Stimulated activated CD4-positive, alpha-beta T cell treated with anti-CD3 and anti-CD28 coated beads, TNF-alpha, amount 100 ng/mL, for 4 hours (primary cell): ENCODE measurements at places on chromosomes 1 and 21.

DNA sequence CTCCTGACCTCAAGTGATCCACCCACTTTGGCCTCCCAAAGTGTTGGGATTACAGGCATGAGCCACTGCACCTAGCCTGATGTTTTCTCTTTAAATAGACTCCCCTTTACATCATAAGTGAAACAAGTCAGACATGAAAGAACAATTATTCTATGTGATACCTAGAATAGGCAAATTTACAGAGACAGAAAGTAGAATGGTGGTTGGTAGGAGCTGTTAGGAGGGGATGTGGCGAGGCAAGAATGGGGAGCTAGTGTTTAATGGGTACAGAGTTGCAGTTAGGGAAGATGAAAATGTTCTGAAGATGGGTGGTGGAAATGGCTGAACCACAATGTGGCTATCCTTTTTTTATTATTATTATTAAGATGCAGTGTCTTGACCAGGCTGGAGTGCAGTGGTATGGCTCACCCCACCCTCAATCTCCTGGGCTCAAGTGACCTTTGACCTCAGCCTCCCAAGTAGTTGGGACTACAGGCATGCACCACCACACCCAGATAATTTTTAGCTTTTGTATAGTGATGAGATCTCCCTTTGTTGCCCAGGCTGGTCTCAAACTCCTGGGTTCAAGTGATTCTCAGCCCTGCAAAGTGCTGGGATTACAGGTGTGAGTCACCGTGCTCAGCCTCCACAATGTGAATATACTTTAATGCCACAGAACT, 28.4 kb downstream of the ELF3 start:
- no peak for DNase-seq

DNA sequence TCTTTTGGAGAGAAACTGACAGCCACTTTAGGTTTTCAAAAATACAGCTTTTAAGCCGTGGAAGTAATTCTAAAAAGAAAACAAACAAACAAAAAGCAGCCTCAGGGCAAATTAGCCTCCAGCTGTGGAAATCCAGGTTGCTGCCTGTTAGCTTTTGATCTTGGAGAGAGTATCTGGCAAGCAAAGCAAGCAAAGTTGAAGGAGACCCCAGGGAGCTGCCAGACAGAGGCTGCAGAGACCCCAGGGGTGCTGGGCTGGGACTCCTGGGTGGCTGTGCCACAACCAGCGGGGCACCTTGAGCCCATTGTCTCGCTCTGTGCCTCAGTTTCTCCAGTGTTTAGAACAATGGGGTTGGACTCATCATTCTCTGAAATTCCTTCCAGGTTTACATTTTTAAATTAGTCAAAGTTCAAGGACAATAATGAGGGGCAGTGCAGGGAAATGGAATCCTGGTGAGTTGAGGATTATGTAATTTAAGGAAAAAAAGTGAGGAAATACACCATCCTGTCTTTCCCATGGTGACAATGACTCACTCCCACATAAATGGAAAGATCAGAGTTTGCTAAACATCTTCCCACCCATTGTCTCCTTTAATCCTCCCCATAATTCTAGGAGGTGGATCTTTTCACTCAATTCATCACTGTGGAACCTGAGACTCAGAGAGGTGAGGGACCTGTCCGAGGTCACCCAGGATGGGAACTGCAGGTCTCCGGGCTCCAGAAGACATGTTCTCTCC, 480.5 kb downstream of the MATN1 start:
- no peak for DNase-seq

GRCh38 chr1:245180496-245181157, 25.8 kb downstream of the KIF26B start:
- DNase-seq, result no peak

DNA sequence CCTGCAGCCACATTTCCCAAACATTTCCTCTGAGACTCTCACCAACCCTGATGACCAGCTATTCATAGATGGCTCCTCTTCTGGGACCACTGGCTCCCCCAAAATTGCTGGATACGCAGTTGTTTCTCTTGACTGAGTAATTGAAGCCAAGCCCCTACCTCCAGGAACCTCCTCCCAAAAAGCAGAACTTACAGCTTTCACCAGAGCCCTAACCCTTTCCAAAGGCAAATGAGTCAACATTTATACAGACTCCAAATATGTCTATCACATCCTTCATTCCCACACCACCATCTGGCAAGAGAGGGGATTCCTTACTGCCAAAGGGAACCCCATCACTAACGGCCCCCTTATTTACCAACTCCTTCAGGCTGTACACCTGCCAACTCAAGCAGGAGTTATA, 20.3 kb upstream of the CA6 start:
- DNase-seq, result no peak

DNA sequence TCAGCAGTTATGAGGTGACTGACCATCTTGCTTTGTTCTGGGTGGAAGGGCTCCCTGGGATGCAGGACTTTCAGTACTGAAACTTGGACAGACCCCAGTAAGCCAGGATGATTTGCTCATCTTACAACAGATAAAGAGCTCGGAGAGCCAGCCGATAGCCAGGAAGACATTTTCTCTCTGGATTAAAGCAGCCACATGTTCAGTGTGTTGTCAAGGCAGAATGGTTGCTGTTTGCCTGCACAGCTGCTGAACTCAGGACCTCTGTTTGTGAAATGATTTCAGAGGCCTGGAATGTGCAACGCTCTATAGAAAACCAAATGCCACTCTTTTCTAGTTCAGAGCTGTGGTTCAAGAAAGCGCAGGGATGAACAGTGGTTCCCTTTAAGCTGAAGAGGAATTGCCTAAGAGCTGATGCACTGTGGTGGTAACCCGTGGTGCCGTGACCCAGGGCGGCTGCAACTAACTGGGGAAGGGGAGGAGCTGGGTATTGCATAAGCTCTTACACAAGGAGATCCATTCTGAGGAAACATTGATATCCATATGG, 40.7 kb downstream of the CASQ2 start:
- DNase-seq, result no peak

- no peak for DNase-seq
Measured at GRCh38 chr1:2391931-2392509, 379 bp downstream of the RER1 start.

DNA sequence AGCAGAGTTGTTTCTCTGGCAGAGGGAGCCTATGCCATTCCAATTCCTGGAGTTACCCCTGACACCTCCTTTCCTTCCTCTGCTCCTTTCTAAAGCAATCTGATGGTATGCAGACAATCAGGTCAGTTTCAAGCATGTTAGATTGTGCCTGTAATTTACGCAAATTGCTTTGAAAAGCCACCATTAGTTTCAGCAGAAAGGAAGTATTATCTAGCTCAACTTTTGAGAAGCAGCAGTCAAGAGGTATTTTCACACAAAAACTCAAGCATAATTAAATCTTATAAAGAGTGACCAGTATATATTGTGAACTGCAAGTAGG, 2.2 kb downstream of the ERRFI1 start:
- DNase-seq, result no peak

DNA sequence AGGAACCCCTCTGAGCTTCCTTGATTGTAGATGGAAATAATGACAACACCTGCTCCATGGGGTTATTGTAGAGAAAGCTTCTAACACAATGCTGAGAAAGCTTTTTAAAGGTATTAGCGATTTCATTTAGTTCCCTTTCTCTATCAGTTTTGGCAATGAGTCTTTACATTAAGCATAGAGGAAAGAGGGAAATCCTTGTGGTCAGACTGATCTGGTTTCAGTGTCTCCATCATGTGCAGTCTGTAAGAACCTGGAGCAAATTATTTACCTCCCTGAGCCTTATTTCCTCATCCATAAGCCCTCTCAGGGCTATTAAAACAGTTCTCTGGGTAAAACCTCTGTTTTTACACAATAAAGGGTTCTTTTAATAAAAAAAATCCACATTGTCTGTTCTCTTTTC, 87.5 kb downstream of the FGGY start:
- no peak for DNase-seq

- DNase-seq, result no peak
Measured at GRCh38 chr1:227767401-227768124, 32.3 kb downstream of the SNAP47 start.

DNA sequence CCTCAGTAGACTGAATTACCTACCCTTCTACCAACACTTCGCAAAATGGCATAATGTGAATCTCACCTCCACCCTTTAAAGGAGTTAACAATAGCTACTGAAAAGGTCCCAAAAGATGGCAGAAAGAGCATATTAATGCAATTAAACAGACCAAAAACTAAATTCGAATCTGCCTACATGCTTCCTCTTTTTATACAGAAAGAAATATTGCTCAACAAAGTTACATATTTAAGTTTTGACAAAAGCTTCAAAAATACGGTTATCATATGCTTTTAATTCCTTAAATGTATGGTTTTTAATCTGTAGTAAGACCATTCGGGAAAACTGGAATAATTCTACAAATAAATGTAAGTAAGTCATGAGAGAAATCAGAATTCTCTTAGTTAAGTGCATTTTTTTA, 2.2 kb downstream of the APP start:
- DNase-seq, result no peak

- DNase-seq, result no peak
Measured at GRCh38 chr1:166971252-166971651, 4.1 kb downstream of the ILDR2 start.

- no peak for DNase-seq
Measured at GRCh38 chr1:97348599-97349265, 572.1 kb downstream of the DPYD start.

DNA sequence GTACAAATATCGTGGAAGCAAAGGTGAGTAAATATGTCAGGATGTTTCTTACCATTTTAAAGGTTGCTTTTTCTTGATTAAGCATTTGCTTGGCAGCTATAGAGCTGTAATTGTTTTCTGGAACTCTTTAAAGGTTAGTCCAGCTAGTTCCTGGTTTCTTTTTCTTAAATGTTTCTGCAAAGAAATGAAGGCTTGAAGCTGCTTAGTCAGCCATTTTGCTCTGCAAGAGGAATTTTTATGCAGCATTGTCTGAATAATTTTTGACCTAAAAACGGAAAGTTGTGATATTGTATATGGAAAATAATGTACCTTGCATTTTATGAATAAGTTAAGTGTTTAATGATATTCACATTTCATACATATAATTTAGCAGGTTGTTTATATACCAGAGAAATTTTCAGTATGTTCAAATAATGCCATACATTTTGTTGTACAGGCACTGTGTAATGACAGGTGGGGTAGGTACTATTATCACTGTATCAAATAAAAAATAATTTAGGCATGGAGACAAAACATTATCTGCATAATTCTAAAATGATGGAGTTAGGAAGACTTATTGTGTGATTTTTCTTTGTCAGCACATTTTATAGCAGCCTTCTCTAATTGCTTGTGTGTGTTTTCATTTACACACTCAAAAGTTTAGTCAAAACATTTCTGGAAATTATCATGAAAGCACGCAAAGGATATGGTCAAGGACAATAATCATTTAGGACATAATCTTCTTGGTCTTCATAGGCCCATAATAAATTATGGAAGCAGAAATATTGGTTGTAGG, 624.4 kb downstream of the NCAM2 start:
- no peak for DNase-seq

- no peak for DNase-seq
Measured at GRCh38 chr1:6380037-6380436, 13.5 kb downstream of the ACOT7 start.

DNA sequence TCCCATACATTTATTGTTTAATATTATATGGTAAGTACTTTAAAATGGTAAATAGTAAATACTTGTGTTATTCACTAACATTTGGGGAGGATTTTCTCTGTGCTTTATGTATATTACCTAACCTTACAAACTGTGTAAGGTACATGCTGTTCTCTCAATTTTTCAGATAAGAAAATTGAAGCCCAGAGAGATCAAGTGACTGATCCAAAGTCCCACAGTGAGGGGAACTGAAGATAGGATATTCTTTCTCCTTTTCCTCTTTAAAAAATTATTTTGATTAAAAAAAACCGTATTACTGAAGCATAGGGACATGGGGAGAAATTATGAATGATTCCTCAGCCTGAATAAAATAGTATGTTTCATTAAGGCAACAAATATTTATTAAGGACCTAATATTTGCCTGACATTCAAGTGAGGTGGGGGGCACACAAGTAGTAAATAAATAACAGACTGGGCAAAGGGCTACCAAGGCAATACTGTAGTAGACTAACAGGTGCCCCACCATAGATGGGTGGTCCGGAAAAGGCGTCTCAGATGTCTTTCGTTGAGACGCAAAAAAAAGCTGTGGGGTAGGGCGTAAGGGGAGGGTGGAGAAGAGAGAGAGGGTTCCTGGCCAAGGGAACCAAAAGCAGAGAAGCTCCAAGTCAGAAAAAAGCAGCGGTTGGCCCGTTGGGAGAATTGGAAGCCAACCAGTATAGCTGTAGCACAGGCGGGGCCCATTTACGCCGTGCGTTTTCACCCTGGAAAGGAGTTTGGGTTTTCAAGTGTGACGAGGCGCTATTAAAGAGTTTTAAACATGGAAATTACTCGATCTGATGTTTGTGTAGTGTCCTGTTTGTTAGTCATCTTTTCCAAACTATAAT, 944 bp upstream of the AGO3 start:
- no peak for DNase-seq

GRCh38 chr1:239829535-239829934, 262.1 kb upstream of the FMN2 start:
- no peak for DNase-seq

GRCh38 chr1:5891736-5892135, 100.5 kb downstream of the NPHP4 start:
- no peak for DNase-seq
